ENCODE measurements at places on chromosomes 5 and 9.

DNA sequence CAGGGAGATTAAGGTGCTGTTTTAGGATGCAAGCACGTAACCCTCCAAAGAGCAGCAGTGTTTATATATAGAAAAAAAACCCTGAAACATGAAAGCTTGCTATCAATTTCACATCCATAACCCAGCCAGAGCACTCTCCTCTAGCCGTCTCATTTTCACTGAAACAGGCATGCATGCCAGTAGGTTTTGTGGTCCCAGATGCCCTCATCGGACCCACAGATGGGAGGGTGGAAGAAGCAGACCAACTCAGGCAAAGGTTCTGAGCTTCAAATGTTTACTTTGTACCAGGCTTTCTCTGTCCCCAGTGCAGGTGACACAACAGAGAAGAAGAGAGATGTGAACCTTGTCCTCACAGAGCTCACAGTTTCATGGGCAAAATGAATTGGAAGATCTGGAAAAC lies 127.4 kb upstream of the ATP10B start:
- no peak for DNase-seq

DNA sequence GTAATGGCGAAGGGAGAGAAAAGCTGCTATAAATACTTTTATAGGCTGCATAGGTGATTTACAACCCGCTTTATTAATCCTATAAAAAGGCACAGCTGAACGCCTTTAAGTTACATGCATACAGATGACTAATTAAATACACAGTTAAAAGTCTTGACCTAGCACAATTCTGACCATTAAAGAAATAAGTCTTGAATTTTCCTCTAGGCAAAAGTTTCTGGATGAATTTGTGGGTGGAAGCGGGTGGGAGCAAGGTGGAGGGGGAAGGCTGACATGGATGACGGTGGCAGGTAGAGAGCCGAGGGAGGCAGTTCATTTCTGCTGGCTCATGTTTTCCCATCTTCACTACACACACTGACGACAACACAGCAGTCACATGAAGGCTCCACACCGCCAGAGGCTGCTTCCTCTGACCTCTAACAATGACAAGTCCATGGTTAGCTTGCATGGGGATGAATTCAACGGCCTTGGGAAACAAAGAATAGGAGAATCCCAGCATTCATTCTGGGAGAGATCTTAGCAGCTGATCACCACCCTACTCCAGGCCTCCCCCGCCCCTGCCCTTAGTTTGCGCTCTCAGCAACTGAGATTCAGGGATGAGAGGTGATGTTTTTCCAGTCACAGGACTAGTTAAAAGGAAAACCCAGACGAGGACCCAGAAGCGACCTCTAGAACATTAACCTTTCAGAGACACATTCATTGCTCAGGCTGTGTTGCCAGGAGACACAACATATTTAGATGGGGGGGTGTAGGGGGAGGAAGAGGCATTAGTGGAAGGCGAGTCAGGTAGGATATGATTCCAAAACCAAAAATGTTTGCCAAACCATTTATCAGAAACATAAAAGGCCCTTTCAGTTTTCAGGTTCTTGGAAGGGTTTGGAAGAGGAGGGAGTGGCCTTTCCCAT lies 329.3 kb downstream of the PIK3R1 start:
- DNase-seq: no peak

DNA sequence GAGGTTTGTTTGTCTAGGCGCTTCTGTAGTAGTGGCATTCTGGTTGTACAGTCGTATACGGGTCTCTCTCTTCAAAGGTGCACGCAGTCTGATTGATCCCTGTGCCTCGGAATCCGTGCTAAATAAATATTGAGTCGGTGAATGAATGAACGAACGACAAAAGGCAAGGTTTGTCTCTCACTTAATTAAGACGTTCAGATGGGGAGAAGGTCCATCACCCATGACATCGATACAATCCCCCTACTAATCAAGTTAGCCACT lies 500 bp upstream of the CREBRF start:
- DNase-seq: no peak

DNA sequence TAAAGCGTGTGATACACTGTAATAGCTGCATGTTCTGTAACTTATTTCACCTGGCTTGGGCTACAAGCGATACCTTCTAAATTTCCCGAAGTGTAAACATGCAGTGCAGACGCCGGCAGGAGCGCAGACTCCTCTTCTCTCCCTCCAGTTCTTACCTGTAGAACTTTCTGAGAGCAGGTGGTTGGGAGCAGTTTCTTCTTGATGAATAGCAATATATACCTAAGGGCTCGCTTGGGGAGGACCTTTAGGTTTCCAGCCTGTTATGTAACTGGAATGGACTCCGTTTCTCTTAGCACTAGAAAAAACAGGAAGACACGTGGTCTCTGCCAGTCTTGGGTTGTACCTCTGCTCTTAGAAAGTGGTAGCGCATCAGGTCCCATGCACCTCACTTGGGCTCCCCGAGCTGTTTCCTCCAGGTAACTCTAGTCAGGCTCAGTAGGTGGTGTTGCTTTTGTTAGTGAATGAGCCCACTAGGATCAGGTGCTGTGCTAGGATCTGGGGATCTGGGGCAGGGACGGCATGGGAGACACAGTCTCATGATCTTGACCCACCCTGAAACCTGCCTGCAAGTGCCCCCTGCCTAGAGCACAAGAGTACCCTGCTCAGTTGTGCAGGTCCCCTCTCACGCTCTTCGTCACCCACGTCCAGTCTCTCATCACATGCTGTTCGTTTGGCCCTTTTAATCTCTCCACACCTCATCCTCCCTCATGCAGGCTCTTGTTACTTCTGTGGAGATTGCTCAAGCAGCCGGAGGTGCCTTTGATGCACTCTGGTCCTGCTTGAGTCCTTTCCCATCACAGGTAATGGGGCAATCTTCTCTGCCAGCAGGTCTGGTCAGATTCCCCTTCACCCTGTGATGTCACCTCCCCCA lies 2.8 kb downstream of the TENT4A start:
- DNase-seq: no peak

- peak; percentile 32 for DNase-seq
These were observed 553 bp downstream of the MAP3K1 start for GRCh38 chr5:56815658-56816545.

DNA sequence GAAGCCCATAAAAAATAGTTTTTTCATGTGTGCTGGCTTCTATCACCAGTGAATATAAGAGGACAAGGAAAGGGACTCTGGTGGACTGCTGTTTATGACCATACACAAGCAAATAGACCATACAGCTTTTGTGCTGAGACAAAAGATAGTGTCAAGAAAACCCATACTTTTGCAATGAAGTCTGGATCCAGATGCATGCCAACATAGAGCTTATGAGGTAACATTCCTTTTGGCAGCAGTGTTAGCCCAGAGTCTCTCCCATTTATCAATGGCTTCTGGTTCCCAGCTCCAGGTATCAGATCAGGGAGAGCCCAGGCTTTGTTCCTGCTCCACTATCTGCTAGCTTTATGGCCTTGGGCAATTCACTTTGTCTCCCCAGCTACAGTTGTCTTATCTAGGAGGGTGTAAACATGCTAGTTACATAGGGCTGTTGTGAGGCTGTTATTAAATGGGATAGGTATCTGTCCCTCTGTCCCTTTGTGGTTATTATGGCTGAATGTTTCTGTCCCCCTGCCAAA lies 55.6 kb downstream of the CCDC192 start:
- no peak for DNase-seq

GRCh38 chr5:14594378-14595074 lies 12.9 kb downstream of the OTULINL start:
- DNase-seq: no peak

- no peak for DNase-seq
These were observed 163.1 kb downstream of the PAX5 start for GRCh38 chr9:36870960-36871359.

DNA sequence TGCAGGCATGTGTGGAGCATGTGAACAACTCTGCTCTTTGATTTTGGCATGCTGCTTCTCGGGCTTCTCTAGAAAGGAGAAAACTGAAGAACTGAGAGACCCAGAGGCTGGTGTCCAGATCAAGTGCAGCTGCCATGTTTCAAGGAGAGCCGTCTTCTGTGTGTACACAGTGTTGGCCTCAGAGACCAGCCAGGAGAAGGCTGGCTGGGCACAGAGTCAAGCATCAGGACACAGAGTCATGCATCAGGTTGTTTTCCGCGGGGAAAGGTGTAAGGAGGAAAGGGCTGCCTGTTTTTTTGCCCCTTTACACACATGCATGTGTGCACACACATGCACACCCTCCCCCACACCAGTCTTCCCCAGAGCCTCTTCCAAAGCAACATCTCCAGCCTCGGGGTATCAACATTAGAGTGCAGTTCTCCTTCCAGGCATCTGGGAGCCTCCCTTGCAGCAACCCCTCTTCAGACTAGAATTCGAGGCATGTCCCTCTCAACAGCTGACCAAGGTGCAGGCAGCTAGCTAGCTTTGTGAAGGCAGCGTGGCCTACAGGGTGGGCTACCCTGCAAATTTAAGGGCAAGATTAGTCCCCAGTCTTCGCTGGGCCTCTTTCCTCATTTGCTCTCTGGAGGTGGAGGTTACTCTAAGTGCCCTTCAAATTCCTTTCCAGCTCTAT lies 180.9 kb downstream of the AOPEP start:
- no peak for DNase-seq

DNA sequence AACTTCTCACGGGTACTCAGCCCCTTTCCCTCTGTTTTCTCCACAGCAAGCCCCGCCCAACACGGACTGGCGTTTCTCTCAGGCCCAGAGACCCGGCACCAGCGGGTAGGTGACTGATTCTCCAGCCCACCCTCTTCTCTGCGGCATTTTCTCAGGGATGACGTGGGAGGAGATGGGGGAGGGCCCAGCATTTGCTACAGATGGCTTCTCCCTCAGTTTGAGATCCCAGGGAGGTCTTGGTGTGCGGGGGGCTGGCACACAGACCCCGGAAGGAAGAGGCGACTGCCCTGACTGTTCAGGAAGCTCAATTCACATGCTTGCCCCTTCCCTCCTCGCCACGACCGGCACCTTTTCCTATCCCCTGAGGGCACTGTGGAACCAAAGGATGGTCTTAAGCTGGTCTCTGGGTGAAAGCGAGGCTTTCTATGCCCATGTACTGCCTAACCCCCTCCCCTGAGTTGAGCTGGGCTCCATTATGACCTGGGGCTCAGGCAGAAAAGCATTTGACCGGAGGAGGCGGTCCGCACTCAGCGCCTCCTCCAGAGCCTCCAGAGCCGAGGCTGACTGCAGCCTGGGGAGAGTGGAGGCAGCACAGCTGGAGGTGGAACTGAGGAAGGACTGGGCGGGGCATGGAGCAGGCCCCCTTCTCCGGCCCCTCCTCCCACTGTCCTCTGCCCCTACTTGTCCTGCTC lies 6.0 kb downstream of the PCDHGC5 start:
- no peak for DNase-seq

DNA sequence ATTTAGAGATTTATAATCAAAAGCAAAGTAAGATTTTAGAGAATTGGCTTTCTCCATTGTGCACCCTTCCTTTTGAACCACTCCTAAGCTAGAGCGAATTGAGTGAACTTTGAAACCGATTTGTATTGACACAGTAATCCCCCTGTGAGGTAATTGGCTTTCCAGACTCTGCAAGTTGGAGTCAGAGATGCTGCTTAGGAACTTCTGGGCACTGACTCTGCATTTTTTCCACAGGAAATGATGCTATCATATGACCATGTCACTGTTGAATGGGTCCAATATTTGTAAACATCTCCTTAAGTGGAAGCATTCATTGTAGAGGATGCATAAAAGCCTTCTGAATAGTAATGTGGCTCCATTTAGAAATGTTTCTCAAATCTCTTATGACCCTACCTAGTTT lies 394.4 kb upstream of the ZNF608 start:
- no peak for DNase-seq

GRCh38 chr5:52837591-52838001 lies 49.9 kb downstream of the ITGA1 start:
- DNase-seq: no peak

DNA sequence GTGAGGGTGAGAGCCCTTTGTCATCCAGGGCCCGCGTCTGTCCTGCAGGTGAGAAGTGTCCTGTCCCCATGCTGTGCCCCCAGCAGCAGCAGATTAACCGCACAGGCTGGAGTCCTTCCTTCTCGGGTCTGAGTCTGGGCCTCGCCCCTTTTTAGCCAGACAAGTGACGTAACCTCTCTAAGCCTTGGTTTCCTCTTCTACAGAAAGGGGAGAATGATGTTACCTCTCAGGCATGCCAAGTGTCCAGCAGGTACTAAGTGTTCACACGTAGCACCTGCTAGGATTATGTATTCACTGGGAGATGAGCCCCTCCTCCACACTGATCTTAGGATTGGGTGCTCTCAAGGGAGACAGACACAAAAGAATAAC lies 6.9 kb downstream of the NEURL1B start:
- no peak for DNase-seq

DNA sequence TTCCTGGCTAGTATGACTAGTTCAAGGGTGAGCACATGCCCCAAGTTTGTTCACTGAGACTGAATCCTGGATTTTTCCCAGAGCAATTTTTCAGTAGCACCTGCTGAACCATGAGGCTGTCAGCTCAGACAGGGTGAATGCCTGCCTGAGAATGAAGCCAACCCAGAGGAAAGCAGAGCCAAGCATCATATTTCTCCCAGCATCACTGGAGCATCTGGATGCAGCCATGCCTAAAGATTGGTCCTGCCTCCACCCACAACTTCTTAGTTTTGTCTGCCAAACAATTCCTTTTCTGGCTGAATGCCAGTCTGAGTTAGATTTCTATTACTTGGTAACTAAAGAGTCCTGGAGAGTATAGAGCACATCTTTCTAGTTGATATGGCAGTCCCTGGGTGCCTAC lies 343.6 kb downstream of the CSNK1G3 start:
- DNase-seq: no peak

DNA sequence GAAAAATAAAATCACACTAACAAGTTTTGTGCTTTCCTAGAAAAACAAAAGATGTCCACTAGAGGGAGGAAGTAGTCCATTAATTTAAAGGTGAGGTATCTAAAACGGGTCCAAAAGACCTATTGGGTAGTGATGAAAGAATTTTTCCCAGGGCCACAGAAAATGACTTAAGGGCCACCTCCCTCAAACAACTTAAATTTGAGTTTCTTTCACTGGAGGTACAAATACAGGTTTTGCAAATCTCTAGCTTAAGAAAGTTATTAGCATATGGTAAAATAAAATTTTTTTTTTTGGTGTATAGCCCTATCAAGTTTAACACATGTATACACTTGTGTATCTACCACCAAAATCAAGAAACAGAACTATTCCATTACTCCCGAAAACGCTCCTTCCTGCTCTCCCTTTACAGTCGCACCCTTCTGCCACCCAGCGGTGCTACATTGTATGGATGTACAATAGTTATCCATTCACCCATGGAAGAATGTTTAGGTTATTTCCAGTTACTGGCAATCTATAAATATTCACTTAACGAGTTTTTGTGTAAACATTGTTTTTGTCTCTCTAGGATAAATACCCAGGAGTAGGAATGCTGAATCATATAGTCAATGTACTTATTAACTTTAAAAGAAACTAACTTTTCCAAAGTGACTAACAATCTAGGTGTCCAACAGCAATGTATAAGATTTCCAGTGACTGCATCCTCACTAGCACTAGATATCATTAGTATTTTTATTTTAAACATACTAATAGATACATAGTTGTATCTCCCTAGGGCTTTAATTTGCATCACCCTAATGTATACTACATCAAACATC lies 21.9 kb downstream of the DEPDC1B start:
- DNase-seq: no peak

GRCh38 chr5:76732405-76733048 lies 16.6 kb downstream of the F2R start:
- DNase-seq: no peak

All from T-helper 1 cell (primary cell).